ENCODE measurements at places on chromosomes 11 and 22.

DNA sequence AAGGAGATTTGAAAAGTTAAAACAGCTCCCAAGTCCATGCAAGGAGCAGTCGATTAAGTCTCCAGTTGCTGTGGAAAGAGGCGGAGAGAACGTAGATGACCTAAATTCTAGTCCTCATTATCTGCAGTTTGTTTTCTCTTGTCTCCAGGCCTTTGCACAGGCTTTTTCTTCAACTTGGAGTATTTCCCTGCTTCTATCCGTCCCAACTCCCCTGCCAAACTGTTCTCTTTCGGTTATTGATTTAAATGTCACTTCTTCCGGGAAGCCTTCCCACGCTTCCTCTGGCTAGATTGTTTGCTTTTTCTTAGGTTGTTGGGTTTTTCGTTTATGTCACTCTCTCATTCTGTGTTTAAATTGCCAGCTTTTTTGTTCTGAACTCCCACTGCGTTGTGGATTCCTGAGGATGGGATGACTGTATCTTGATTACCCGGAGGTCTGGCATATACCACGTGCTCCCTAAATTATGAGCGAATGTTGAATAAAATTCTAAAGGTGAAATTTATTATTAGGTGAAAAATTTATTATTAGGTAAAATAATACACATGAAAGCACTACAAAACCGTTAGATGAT lies 463 bp downstream of the TMEM126B start:
- DNase-seq: no peak

GRCh38 chr11:117096201-117096991 lies 1.8 kb downstream of the SIK3 start:
- DNase-seq: no peak

DNA sequence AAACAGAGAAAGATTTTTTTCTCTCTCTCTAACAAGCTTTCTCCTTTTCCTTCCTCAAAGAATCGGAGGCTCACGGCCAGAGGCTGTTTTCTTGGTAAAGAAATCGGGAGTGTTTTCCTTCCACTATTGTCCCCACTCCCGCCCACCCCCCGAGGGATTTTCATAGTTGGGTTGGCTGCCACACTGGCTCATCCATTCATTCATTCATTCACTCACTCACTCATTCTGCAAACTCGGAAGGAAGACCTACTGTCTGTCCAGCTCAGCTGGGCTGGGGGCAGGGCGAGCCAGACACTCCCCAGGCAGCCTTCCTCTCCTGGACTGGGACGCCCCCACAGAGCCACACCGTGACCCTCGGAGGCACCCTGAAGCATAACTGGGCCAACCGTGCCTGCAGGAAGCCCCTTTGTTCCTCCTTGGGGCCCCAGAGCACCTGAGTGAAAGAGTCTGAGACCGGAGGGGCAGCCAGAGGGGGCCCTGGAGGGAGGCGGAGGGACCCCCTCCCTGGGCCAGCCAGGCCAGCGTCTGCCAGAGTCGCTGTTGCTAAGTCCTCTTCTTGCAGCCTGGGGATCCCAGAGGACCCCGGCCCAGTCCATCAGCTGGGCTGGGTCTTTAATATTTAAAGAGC lies 17.0 kb downstream of the CDKN1C start:
- no peak for DNase-seq

- no peak for DNase-seq
Measured at GRCh38 chr22:30445438-30446145, 20.0 kb downstream of the MTFP1 start.

DNA sequence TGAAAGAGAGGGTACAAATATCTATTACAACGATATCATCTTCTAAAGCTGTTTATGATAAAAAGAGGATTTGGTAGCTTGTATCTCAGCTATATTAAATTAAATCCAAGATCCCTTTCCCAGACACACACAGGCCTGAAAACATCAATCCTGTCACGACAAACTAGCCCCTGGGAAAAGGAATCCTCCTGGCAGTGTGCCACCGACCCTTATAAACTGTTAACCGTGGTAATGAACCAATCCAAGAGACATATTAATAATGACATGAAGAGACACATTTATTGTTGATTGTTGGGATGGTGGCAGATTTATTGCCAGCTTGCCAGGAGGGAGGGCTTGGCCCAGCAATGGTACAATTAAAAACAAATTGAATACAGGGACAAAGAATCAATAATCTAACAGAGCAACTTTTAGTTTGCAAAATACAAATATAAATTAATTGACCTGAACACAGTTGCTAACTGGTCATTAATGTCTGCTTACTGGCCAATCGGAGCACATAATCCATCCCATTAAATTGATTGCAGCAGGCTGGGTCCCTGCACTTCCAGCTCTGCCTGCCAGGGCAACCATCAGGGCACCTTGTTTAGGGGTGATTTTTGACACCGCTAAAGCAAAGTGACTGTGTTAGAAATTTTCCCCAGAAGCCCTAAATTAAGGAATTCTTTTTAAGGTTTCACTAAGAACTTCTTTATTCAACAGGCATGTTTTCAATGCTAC lies 887.6 kb downstream of the OPCML start:
- no peak for DNase-seq

GRCh38 chr11:60077216-60077817 lies 11.1 kb upstream of the MS4A2 start:
- no peak for DNase-seq

- no peak for DNase-seq
Measured at GRCh38 chr11:67120881-67121710, 2.0 kb downstream of the KDM2A start.

DNA sequence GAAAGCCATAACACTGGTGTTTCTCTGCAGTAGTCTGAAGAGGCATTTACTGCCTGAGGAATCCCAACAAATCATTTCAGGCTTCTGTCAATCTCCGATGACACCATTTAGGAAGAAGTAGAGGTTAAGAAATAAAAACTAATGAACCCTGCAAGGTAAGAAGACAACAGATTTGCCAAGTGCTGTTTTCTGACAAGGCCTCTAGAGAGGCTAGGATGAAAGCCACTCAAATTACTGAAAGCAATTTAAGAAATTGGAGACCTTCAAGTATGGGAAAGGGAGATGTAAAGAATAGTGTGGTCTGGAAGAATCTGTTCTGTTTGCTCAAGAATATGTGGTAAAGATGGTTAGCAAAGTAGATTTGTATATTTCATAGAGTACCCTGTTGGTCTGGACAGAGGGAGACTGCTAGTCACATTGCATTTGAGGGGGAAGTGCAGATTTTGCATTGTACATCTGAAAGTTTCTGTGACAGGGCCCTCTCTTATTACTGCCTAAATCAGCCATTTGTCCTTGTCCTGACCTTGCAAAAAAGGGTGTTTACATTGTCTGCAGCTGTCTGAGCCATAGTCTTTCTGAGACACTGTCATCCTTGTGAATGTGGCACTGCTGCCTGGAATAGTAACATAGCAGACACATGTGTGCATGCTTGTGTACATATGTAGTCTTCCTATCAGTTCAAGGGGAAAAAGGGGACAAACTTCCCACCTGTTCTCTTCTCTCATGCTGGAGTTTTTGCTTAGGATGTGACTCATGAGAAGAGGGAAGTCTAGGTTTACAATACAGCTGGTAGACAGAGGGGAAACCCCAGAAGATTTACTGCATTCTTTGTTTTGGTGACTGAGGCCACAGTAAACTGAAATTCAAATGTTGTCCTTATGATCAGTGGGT lies 640.2 kb upstream of the KIRREL3 start:
- no peak for DNase-seq

DNA sequence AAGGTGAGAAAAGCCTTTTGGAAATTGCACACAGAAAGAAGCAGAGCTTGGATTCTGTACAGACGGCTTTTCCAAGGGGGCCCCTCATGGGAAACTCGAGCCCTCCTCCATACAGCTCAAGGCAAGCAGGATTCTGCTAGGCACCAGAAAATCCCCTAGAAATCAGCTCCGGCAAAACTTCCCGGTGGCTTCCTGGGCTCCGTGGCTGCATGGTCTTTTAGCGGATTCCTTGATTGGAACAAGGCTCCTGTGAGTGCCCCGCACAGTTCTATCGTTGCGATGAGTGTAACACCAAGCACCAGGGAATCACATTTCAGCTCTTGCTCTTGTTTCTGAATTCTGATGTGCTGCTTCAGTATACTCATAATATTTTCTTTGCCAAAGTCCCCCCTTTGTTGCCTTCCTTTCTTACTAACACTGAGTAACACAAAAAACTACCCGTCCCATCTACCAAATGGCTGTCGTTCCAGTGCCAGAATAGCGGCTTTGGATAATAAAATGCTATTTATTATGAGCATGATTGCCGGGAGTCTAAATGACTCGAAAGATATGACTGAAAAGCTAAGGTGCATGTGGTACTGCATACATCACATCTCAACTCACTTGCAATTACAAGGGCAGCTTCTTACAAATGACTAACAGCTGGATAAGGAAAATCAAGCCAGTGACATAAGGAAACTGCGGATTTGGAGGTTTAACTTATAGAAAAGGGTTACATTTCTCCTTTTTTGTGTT lies 494.1 kb downstream of the DLG2 start:
- DNase-seq: no peak

DNA sequence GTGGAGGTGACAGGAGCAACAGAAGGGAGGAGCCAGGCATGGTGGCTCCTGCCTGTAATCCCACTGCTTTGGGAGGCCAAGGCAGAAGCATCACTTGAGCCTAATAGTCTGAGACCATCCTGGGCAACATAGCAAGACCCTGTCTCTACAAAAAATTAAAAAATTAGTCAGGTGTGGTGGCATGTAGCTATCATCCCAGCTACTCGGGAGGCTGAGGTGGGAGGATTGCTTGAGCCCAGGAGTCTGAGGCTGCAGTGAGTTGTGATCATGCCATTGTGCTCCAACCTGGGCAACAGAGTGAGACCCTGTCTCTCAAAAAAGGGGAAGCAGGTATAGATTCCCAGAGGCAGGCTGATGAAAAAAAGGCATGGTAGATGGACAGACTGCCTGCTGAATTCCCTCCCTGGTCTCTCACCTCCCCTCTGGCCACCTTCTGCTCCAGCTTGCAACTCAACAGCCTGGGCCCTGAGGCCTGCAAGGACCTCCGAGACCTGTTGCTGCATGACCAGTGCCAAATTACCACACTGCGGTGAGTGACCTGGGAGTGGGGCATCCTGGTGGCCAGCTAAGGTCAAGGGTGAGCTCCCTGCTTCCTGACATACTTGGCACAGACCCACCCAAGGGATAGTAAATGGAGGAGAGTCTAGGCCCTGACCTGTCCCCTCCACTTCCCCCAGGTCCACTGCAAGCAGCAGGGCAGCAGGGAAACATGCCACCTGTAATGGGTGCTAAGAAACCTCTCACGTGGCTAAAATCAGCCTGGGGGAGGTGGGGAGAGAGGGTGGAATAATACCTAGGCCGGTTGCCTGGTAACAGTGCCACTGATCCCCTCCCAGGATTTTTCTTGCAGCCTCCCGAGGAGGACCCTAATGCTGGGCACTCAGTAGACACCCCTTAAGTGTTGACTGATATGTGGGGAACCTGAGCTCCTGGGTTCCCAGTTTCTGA lies 4.3 kb upstream of the NHERF4 start:
- no peak for DNase-seq

GRCh38 chr11:71109186-71109585 lies 143.2 kb downstream of the SHANK2 start:
- no peak for DNase-seq

DNA sequence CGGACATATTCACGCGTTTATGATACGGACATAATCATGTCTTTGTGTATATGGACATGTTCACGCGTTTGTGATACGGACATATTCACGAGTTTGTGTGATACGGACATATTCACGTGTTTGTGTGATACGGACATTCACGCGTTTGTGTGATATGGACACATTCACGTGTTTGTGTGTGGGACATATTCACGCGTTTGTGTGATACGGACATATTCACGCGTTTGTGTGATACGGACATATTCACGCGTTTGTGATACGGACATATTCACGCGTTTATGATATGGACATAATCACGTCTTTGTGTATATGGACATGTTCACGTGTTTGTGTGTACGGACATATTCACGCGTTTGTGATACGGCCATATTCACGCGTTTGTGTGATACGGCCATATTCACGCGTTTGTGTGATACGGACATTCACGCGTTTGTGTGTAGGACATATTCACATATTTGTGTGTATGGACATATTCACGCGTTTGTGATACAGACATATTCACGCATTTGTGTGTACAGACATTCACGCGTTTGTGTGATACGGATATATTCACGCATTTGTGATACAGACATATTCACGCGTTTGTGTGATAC lies 24.9 kb downstream of the PTDSS2 start:
- no peak for DNase-seq

- DNase-seq: no peak
Measured at GRCh38 chr11:6203327-6203726, 2.0 kb upstream of the C11orf42 start.

DNA sequence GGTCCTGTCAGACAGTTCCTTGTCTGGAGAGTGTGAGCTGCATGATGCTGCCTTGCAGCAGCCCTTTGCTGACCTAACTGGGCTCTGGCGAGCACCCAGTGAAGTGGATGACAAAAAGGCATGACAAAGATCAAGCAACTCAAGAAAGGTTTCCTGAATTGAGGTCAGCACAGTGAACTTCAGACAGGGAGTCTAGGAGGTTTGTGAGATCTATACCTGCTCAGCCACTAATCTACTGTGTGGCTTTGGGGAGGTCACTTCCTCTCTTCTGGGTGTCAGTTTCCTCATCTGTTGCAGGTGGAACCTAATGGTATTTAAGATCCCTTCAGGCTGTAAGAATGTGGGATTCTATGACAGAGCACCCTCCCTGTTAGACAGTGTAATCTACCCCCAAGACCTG lies 213.9 kb upstream of the NARS2 start:
- no peak for DNase-seq

GRCh38 chr11:130300567-130300966 lies 14.2 kb downstream of the ZBTB44 start:
- DNase-seq: no peak

- DNase-seq: no peak
Measured at GRCh38 chr11:32962016-32962415, 53.7 kb upstream of the DEPDC7 start.

- DNase-seq: no peak
Measured at GRCh38 chr22:29216873-29217666, 11.4 kb downstream of the EMID1 start.

GRCh38 chr22:37279331-37280181 lies 2.8 kb upstream of the CYTH4 start:
- DNase-seq: no peak

DNA sequence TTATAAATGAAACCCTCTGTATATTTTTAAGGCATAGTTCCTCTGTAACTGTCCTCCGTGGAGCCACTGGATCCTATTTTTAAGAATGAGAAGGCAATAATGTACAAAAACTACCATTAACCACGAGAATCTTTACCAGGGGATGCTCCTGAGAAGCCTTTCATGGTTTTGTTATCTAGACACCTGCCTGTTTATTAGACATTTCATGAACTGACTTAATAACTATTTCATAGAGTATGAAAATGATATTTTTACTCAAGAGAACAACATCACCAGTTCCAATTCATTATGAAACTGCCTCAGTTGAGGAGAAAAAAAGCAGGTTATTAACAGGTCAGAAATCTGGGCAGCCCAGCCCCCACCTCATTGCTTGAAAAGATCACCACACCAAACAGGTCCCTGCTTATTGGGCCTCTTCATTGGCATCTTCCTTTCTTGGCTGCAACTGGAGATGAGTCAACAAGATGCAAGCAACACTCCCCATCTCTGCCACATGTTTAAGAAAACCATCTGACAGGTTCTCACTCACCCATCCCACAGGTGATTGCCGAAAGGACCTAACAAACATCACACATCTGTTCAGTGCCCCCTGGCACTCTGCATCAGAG lies 27.8 kb downstream of the ETS1 start:
- DNase-seq: no peak

All from activated naive CD4-positive, alpha-beta T cell (primary cell).